ENCODE measurements at places on chromosomes 16 and 17.

GRCh38 chr17:75113798-75114551 is 4.2 kb downstream of the ARMC7 start:
- peak; percentile 83 for DNase-seq

- DNase-seq: no peak
These were observed 9.0 kb downstream of the GALK1 start for GRCh38 chr17:75755990-75756389.

DNA sequence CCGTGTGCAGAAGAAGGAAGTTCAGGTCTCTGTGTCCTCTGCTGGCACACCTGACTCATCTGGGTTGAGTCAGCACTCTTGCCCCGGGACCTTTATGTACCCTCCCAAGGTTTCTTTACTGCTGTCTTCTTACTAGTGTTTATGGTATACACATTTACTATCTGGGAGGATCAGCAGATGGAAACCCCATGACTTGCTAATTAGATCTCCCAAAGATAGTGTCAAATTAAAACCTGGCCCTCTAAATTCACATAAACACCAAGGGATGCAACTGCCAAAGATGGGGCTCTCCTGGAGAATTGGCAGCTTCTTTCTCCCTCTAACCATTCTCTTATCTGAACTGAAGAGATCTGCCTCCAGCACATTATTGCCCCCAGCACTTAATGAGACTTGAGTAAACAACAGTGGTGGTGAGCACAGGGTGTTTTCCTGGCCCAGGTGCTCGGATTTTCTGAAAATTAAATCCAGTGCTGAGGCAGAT is 718.1 kb upstream of the SOX9 start:
- DNase-seq: no peak

- no peak for DNase-seq
These were observed 3.6 kb downstream of the SOCS7 start for GRCh38 chr17:38355251-38355650.

DNA sequence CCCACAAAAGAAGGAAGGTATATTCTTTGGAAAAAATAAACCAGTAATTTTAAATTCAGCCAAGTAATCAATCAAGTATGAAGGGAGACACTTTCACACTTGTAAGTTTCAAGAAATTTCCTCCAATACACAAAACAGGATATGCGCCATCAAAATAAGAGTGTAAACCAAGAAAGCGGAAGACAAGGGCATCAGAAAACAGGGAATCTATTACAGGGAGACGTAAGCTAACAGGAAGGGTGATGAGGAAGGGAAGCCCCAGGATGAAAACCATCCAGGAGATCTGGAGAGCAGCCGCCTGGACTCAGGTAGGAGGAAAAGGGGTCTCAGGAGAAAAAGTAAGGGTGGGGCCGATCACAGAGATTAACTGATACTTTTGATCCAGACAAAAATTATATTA is 31.8 kb upstream of the PITPNM3 start:
- no peak for DNase-seq

DNA sequence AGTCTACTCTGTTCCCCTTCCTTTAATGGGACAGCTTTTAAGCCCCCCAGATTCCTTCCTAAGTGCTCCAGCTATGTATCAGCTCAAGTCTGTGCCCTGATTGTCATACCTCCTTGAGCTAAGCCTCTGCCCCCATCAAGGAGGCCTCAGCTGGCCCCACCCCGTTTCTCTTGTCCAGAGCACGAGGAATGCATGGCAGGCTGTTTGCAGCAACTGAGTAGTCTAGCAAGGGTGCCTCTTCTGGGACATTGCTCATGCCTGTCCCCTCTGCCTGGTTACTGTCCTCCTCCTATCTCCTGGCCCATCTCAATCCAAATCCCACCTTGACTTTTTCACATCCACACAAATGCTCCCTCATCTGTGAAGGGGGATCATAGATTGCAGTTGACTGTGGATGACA is 27.8 kb upstream of the TMEM220 start:
- DNase-seq: no peak

- DNase-seq: peak; percentile 54
These were observed 553.2 kb downstream of the MAF start for GRCh38 chr16:79047337-79047736.

DNA sequence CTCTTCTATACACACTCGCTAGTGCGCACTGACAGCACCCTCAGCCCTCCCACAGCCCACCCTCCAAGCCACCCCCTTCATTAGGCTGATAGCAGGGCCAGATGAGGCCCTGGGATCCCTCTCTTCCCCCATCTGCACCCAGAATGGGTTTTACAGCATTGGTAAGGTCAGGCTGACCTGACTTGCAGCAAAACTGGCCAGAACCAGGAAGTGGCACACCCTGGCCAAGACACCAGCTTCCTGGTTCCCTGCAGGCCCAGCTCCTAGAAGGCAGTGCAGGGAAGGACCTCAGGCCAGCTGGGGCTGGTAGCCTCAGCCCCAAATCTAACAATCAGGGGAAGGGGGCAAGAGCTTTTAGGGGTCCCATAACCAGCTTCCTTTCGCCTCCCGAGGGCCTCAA is 50.0 kb upstream of the MRPS23 start:
- DNase-seq: no peak

GRCh38 chr17:56795221-56795865 is 38.4 kb downstream of the C17orf67 start:
- no peak for DNase-seq

DNA sequence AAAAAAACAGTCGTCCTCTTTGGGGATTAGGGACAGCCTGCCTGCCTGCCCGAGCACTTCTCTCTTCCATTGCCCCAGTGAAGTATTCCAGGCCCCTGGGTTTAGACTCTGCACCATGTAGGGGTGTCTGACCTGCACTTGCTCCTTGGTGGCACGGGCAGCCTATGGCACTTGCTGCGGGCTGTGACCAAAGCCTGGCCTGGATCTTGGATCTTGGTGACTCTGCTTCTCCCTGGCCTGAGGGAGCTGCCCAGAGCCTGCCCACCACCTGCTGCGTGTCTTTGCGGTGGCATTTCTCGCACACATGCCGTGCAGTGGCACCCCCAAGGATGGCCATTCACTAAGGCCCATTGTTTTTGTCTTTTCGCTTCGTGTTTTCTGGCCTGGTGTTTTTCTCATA is 6.1 kb upstream of the STH start:
- no peak for DNase-seq

- DNase-seq: no peak
These were observed 45.1 kb downstream of the AHSP start for GRCh38 chr16:31572821-31573220.

- DNase-seq: no peak
These were observed 57.7 kb downstream of the SHISA9 start for GRCh38 chr16:12959072-12959471.

GRCh38 chr16:55435387-55435786 is 43.6 kb upstream of the MMP2 start:
- DNase-seq: no peak

- DNase-seq: no peak
These were observed 228.9 kb downstream of the PMP22 start for GRCh38 chr17:15036238-15036637.

- no peak for DNase-seq
These were observed 25.9 kb upstream of the SPNS3 start for GRCh38 chr17:4407851-4408250.

DNA sequence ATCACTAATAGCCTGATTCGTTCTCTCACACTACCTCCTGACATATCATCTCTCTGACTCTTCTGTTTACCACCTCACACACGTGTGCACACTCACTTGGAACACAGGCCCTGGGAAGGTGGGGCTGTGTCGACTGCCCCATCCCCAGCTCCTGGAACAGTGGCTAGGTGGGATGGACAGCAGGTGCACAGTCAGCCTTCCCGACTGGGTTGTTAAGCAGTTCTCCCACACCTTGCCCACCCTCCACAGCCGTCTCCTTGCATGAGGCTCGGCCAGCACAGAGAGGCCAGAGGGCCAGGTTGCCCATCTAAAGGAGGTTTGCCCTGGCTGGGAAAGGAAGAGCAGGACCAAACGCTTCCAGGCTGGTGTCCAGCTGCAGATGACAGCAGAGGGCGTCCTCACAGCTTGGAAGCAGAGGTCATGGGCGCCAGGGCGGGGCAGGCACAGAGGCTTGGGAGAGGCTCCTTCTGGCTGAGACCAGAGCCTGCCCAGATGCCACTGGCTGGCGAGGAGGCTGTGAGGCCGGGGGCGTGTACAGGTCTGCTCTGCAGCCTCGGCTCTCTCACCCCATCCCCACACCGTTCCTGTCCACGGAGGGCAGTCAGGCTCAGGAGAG is 92.8 kb downstream of the AMFR start:
- no peak for DNase-seq

DNA sequence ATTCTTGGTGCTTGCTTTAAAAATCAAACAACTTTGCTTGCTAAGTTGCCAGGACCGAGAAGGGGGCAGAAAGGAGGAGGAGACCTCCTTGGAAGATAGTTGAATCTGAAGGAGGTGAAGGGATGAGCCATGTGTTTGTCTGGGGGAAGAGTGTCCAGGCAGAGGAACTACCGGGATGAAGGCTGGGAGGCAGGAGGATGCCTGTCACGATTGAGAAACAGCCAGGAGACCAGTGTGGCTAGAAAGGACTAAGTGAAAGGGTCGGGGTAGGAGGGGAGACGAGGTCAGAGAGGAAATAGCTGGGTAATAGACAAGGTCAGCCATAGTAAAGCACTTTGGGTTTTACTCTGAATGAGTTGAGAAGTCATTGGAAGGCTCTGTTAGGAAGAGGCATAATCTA is 38.9 kb upstream of the CSNK2A2 start:
- DNase-seq: no peak

GRCh38 chr17:58312829-58313228 is 15.8 kb downstream of the TSPOAP1 start:
- DNase-seq: no peak

DNA sequence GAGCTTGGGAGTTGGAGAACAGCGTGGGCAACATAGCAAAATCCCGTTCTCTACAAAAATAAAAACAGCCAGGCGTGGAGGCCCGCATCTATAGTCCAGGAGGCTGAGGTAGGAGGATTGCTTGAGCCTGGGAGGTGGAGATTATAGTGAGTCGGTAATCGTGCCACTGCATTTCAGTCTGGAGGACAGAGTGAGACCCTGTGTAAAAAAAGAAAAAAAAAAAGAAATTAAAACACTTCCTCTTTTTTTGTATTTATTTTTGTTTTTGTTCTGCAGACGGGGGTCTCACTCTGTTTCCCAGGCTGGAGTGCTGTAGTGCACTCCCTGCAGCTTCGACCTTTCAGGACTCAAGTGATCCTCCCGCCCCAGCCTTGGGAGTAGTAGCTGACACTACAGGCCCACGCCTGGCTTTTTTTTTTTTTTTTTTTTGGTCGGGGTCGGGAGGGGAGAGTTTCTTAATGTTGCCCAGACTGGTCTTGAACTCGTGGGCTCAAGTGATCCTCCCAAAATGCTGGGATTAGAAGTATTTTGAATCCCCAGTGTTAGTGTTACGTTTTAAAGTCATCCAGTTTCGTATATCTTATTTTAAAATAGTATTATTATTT is 1.5 kb downstream of the IST1 start:
- DNase-seq: no peak

GRCh38 chr17:66676421-66676820 is 158.5 kb upstream of the CACNG5 start:
- no peak for DNase-seq

- no peak for DNase-seq
These were observed 68.3 kb downstream of the MPRIP start for GRCh38 chr17:17110520-17110919.

Measured in natural killer cell (primary cell).